Stimulated activated CD4-positive, alpha-beta T cell treated with anti-CD3 and anti-CD28 coated beads, TNF-alpha, amount 100 ng/mL, for 48 hours (primary cell): ENCODE measurements at places on chromosomes 3 and 15.

DNA sequence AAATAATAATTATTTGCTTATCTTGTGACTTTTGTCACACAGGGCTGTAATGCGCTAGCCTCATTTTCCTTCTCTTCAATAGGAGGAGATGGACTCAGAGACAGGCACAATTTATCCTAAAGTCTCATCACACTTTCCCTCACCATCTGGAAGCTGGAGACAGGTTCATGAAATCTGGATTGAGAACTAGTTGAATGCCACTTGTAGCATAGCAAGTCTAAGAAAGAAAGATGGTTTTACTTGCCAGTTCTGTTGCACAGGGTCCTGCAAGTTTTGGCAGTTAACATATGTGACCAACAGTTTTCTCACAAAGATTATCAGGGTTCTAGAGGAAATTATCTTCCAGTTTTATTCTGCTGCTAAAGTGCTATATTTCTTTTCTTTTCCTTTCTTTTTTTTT lies 9.0 kb upstream of the ZSCAN2 start:
- DNase-seq: no peak

DNA sequence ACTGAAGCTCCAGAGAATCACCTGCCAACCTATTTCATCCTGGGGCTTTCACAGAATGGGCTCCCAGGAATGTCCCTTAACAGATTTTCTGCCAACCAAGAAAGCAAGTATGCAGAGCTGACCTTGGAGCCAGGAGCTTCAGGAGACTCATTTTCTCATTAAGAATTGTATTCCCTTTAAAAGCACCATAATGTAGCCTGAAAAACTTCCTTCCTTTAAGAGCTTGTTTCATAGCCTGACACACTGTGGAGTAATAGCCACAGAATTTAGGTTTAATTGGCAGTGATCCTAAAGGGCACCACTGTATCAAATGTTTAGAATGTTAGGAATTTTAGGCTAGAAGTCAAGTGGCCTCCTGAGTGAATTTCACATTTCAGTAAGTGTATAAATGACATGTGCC lies 309.8 kb downstream of the GBE1 start:
- no peak for DNase-seq

DNA sequence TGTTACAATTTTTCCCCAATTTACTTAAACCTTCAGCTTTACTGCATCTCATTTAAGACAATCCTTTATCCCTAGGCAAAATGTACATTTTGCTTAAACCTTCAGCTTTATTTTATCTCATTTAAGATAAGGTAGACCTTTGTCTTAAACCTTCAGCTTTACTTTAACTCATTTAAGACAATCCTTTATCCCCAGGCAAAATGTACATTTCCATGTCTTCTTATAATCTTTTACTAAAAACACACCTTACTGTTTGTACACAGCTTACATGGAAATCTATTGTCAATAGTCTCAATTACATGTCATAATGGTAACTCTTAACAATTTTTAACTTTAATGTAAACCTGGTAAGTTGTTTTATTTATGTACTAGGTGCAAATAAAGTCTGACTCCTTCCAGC lies 58.7 kb upstream of the MKRN3 start:
- no peak for DNase-seq

GRCh38 chr15:71335591-71335990 lies 220.3 kb downstream of the THSD4 start:
- no peak for DNase-seq

- no peak for DNase-seq
These were observed 275.8 kb downstream of the PLCL2 start for GRCh38 chr3:17160597-17160996.

DNA sequence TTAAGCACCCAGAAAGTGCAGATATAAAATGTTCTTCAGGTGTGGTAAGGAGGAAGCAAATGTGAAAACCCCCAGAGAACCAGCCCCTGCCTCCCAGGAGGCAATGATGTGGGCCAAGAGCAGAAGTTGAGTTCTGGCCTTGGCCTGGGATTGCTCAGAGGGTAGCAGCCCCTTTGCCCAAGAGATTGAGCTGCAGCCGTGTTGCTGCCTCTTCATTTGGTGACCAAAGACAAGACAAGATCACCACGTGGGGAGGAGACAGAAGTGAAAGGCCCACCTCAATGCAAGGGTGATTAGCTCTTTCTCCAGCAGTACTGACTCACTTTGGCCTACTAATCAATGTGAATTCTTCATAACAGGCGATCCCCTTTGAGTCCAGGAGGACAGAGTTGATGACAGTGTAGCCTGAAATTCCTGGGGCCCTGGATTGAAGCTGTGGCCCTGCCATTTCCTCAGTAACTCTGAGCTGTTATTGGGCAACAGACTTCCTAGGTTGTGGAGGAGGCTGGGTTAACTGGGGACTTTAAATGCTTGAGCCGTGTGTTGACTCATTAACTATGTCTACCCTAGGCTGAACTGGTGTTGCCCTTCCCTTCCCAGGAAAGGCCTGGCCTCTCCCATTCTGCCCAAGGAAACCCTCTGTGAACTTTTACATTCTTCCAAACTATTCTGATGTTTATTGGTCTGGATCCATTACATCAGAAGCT lies 86.5 kb downstream of the ST6GAL1 start:
- no peak for DNase-seq

DNA sequence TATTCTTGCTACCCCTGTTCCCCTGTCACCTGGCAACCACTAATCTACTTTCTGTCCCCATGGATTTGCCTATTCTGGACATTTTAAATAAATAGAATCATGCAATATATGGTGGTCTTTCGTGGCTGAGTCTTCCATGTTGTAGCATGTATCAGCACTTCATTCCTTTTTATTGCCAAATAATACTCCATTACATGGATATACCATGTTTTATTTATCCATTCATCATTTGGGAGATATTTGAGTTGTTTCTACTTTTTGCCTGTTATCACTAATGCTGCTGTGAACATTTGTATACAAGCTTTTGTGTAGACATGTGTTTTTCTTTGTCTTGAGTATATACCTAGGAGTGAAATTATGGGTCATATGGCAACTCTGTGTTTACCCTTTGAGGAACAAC lies 50.6 kb downstream of the NR2C2 start:
- no peak for DNase-seq

DNA sequence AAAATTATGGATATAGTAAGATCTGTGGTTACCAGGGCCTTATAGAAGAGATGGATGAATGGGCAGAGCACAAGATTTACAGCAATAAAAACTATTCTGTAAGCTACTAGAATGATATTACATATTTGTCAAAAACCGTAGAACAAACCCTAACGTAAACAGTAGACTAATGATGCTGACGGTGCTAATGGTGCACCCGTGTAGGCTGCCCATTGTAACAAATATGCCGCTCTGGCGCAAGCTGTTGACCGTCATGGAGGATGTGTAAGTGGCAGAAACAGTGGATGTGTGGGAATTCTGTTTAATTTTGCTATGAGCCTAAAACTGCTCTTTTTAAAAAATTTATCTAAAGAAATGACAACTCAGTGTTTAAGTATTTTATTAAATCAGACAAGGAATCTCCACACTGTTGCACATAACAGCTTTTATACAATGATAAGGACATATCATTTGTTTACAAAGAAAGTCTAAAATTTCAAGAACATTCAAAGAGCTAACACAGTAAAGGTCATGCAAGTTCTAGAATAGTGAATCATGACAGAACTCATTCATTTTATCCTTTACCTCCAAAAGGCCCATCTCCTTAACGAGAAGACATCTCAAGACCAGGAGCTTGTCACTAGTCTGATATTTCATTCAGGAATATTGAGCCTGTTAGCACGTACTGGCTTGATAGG lies 32.8 kb downstream of the TFRC start:
- no peak for DNase-seq

DNA sequence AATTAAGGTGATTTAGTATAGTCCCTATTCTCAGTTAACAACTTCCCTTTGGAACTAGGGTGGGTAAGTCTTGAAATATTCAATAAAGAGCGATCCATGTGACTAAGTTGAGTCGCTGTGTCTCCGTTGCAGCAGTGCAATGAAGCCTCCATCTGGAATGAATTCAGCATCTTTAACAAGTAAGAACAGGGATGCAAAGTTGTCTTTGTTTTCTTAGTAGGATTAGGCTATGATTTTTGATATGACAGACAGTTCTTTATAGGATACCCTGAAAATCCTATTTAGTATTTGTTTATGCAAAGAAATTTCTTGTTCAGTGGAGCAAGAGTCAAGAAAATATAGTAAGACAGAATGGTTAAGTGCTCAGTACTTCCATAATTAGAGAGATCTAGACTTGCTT lies 52.7 kb downstream of the RBMS3 start:
- no peak for DNase-seq

DNA sequence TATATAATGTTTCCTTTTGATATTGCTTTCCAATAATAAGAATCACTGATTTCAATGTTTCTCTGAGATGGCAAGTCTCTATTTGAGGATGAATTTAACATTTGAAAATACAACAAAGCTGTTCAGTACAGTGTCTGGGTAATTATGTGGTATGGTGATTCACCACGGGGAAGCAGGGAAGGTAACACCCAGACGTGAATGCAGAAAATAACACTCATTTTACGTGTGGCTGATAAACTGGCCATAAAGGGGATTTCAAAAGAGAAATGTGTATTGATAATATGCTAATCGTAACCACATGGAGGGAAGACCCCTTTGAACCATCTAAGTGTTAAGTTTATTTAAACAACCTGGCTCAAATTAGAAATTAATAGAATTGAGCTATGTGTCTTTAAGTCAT lies 344.6 kb downstream of the GRM7 start:
- DNase-seq: no peak

- no peak for DNase-seq
These were observed 80.4 kb upstream of the TGFBR2 start for GRCh38 chr3:30526031-30526430.

GRCh38 chr3:101943029-101943428 lies 93.7 kb downstream of the NFKBIZ start:
- DNase-seq: no peak

DNA sequence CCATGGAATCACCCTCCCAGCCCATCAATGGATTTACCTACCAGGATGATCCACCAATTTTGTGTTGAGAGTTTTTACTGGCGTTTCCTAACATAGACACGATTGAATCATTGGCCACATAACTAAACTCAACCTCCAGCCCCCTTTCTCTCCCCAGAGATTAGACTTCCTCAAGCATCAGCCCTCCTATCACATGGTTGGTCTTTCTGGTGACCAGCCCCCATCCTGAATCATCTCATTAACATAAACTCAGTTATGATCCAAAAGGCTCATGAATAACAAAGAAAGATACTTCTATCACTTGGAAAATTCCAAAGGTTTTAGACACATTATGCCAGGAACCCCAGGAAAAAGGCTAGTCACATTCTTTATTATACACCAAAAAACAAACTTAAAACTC lies 21.2 kb downstream of the PRKAR2A start:
- DNase-seq: no peak

- no peak for DNase-seq
These were observed 38.3 kb downstream of the PXYLP1 start for GRCh38 chr3:141269961-141270360.

GRCh38 chr3:108090049-108090700 lies 656 bp downstream of the CD47 start:
- DNase-seq: peak; percentile 35

GRCh38 chr3:50227390-50228183 lies 8.4 kb upstream of the GNAI2 start:
- peak; percentile 87 for DNase-seq

GRCh38 chr15:85592148-85592547 lies 202.6 kb downstream of the KLHL25 start:
- DNase-seq: no peak

DNA sequence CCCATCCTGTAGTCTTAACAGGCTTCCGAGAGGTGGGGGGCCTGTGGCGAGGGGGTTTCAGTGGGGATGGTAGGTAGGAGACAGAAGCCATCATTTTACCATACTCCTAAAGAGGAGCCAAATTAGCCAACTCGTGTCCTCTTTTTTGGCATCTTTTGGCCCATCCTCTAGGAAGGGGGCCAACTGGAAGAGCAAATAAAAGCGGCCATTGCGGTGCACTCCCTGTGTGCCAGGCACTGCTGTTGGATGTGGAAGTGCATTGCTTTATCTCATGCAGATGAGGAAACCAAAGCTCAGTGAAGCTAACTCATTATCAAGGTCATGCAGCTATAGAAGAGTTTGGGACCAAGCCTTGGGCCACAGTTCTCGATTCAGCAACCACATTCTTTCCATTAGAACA lies 6.1 kb downstream of the SEMA4B start:
- DNase-seq: no peak

GRCh38 chr3:51703761-51704510 lies 2.9 kb upstream of the GRM2 start:
- no peak for DNase-seq

GRCh38 chr3:151918253-151919029 lies 45.0 kb downstream of the SUCNR1 start:
- DNase-seq: no peak

- DNase-seq: peak; percentile 77
These were observed 4.3 kb upstream of the LSMEM2 start for GRCh38 chr3:50274371-50275104.

DNA sequence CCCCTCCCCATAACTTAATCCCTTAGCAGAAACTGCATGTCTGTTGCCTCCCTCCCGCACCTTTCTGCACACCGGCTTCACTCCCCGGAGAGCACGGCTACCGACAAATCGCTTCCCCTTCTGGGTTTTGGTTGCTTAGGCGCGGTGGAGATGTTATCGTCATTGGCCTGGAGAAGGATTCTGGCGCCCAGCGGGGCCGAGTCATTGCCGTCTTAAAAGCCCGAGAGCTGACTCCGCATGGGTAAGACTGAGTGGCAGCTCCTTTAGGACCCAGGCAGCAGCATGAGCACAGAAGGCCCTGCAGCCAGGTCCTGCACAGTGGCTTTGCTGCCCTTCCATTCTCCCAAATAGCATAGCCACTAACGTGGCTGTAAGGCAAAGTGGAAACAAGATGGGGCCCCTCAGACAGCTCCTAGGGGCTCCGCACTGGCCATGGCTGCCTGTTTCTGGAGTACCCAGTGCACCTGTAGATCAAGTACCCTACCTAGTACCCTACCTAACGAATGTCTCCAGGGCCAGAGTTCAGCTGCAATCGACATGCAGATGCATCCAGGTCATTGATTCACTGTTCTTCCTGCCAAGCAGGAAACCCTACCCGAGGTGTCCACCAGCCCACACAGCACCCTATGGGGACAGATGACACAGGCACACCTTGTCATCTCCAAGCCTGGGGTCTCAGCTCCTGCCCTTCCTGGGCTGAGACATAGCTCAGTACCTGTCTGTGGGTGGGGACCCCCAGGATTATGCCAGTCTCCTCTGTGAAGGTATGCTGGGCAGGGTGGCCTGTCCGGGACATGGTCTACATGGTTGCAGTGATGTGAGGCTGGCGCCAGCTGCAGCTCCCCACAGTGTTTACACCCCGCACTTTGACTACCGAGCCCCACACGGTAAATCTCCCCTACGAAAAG lies 147.6 kb downstream of the LRRK1 start:
- DNase-seq: no peak

DNA sequence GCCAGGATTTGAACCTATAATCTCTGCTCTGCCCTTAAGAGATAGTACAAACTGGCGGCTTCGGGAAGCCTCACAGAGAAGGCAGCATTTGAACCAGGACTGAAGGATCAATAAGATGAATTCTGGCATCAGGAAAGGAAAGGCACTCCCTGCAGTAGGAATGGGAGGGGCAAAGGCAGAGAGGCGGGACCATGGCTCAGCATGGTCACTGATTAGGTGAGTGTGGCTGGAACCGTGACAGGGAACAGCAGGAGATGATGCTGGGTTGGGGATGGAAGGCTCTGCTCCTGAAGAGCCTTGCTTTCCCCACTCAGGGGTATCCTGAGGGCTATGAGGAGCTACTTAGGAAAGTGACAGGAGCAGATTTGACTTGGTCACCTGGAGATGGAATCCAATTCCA lies 158.5 kb downstream of the FEZF2 start:
- DNase-seq: no peak

GRCh38 chr15:51088585-51088984 lies 6.1 kb downstream of the TNFAIP8L3 start:
- no peak for DNase-seq

GRCh38 chr15:86653344-86654197 lies 573.9 kb downstream of the AGBL1 start:
- no peak for DNase-seq
